Stimulated activated CD8-positive, alpha-beta memory T cell treated with anti-CD3 and anti-CD28 coated beads, Interleukin-2, amount 100 ng/mL, for 48 hours (primary cell): ENCODE measurements at places on chromosomes 4 and X.

DNA sequence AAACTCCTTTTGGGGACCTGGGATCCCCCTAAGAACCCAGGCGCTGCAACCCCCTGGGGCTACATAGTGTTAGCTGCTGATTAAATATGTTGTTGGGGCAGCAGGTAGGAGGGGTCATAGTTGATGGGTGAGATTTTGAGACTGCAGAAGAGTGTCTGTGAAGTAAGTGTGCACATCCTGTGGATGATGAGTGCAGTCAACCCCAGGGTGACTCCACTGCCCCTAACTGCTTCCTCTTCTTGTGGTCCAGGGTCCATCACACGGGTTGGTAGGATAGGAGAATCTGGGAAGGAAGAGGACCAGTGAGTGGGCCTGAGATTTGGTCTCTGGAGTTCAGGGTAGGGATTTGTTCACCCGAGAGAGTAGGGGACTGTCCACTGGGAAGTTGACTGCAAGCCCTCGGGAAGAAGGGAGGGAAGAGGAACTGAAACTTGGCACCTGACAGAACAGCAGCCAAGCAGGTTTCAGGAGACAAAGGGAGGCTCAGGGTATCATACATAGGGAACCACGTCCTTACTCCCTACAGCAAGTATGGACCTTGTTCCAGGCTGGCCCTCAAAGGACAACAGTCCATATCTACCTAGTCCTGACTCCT lies 8.5 kb downstream of the DLG3 start:
- DNase-seq: no peak

DNA sequence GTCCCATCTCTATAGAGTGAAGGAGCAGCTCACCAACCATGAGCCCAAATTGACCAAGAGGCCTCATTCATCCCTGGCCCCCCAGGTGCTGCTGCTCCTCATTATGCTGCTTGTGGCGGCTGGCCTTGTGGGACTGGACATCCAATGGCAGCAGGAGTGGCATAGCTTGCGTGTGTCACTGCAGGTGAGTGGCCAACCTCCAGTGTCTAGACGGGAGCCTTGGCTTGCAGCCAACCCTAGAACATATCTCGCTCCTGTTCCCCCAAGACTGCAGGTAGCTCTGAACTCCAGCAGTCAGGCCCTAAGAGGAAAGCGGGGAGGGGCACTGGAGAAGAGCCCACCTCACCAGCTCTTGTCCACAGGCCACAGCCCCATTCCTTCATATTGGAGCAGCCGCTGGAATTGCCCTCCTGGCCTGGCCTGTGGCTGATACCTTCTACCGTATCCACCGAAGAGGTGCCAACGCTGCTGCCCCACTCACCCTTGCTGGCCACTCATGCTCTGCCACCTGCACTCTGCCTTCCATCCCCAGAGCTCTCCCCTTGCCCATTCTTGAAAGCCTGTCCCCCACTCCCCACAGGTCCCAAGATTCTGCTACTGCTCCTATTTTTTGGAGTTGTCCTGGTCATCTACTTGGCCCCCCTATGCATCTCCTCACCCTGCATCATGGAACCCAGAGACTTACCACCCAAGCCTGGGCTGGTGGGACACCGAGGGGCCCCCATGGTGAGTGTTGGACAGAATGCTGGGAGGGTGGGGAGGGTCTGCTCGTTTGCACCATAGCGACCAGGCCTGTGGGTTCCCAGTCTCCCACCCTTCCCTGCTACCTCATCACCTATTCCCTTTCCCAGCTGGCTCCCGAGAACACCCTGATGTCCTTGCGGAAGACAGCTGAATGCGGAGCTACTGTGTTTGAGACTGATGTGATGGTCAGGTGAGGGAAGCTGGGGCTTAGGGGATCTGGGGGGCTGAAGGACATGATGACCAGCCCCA lies 3.5 kb downstream of the GDPD2 start:
- DNase-seq: no peak

- DNase-seq: no peak
These were observed 198.7 kb upstream of the ADAMTS3 start for GRCh38 chr4:72767618-72768302.

GRCh38 chrX:135185795-135186443 lies 14.7 kb upstream of the CT55 start:
- DNase-seq: no peak

- no peak for DNase-seq
These were observed 19.5 kb upstream of the CCKAR start for GRCh38 chr4:26509681-26510333.

DNA sequence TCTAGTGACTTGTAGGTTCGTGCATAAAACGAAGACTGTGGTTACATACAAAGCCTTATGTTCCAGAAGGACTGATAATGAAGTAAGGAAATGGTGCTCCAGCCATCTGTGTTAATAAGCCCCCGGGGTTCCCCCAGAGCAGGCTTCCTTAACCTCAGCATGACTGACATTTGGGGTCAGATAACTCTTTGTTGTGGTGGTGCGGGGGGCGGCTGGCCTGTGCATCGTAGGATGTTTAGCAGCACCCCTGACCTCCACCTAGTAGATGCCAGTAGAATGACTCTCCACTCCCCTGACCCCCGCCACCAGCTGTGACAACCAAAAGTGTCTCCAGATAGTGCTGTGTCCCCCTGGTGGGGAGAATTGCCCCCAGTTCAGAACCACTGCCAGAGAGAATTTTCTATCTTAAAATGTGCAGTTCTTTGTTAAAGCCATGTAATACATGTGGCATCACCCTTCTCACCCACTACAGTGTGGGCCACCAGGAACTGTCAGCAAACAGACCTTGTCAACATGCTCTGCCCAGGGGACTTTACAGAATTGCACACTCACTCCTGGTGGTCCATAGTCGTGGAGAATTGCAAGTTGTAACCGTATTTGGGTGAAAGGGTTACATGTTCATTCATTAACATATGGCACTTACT lies 7.5 kb downstream of the SH3KBP1 start:
- DNase-seq: no peak
